Stimulated activated naive CD4-positive, alpha-beta T cell (primary cell): ENCODE measurements at places on chromosomes 13 and 19.

- no peak for DNase-seq
These were observed 617.5 kb upstream of the KLF12 start for GRCh38 chr13:74751739-74752138.

DNA sequence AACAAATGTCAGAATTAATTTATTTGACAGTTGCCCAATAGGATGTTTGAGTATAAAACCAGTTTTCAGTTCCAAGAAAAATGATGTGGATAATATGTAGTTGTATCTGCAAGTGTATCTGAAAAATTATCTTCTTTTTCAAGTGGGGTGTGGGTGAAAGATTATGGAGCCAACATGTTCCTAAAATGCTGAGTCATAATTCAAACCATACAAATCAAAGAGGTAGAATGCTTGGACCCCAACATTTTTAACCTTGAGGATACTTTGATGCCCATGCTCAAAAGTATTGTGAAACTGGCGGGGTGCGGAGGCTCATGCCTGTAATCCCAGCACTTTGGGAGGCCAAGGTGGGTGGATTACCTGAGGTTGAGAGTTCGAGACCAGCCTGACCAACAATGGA is 54.0 kb upstream of the ZNF724 start:
- DNase-seq = no peak

DNA sequence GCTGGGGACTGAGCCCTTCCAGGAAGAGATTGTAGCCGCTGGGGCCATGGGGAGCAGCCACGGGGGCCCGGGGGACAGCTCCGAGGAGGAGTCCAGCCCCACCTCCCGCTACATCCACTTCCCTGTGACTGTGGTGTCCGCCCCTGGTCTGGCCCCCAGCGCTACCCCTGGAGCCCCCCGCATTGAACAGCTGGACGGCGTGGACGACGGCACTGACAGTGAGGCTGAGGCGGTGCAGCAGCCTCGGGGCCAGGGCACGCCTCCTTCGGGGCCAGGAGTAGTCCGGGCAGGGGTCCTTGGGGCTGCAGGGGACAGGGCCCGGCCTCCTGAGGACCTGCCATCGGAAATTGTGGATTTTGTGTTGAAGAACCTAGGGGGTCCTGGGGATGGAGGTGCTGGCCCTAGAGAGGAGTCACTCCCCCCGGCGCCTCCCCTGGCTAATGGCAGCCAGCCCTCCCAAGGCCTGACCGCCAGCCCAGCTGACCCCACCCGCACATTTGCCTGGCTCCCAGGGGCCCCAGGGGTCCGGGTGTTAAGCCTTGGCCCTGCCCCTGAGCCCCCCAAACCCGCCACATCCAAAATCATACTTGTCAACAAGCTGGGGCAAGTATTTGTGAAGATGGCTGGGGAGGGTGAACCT is 9.6 kb downstream of the IGFLR1 start:
- no peak for DNase-seq

GRCh38 chr13:92126399-92126798 is 728.0 kb downstream of the GPC5 start:
- no peak for DNase-seq

- no peak for DNase-seq
These were observed 17.3 kb downstream of the TEX29 start for GRCh38 chr13:111337741-111338140.

DNA sequence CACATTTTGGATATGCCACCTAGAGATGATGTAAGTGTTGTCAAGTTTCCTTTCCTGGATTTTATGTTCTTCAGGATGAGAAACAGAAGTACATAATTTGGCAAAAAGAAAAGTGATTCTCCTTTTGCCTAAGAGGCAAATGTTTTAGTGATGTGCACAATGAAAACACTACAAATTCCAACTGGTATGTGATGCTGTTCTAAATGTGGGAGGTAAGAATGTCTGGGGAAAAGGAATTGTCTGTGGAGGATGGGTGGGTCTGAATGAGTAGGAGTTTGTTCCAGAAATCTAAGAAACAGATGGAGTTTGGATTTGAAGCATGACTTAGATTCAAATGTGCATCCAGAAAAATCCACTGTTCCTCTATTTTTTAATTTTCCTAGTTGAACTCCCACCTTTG is 473.6 kb upstream of the SPRY2 start:
- DNase-seq = no peak

- no peak for DNase-seq
These were observed 414.8 kb downstream of the GPC5 start for GRCh38 chr13:91813253-91813652.

DNA sequence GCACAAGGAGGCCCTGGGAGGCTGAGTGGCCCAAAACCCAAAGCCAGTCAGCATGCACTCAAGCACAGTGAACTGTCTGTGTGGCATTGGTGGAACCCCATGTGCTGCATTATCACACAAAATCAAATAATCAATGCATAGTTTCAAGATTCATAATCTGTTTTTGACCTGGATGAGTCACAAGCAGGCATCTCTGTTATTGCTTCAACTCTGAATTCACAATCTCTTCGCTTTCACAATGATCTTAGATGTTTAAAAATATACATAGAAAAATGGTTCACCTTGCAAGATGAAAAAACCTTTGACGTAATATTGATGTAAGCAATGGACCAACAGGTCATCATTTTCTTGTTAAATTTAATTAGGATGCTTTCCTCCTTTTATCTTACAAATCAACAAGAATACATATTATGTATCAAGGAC is 455.4 kb downstream of the IRS2 start:
- no peak for DNase-seq

GRCh38 chr13:32316501-32316900 is 1.2 kb downstream of the BRCA2 start:
- DNase-seq = no peak

GRCh38 chr19:2428321-2428690 is 920 bp upstream of the TIMM13 start:
- DNase-seq = no peak

DNA sequence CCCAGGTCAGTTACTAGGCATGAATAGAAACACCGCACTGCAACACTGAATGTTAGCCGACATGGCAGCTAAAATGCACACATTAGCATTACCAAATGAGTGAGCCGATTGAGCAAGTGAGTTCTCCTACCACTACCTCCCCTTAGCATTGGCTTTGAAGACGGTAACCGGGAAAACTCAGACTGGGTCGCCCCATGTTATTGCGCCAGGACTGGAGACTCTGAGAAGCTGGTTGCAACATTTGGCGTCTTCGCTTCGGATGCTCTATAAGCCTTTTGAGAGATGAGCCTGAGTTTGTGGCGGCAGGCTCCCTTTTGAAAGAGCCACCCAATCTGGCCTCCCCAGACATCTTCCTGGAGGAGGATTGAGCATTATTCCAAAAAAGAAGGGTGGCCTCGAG is 68.5 kb upstream of the POMP start:
- DNase-seq = no peak

DNA sequence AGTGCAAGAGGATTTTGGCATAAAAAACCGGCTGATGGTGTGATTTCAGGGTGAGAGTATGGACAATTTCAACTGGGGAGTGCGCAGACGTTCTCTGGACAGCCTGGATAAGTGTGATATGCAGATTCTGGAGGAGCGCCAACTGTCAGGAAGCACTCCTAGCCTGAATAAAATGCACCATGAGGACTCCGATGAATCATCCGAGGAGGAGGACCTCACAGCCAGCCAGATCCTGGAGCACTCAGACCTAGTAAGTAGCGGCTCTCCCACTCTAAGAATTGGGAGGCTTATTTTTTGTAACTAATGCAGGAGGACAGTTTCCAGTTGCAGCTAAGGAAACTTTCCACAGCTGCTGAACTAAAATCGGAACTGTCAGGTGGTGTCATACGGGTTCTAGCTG is 53.6 kb downstream of the ZAR1L start:
- no peak for DNase-seq

DNA sequence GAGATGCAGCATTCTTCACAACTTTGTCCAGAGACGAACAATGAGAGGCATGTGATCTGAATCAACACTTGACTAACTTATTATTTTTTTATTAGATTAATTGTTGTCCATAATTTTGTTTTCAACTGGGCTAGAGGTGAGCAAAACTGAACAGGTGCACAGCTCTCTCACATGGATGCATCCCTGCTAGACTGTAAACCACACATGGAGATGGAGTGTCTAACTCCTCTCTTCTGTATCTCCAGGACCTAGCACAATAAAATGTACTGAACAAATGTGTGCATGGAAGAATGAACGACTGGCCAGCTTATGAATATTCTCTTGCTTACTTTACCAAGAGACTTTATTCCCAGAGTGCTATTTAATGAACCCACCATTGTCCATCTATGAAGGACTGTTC is 627.7 kb downstream of the LIG4 start:
- no peak for DNase-seq

DNA sequence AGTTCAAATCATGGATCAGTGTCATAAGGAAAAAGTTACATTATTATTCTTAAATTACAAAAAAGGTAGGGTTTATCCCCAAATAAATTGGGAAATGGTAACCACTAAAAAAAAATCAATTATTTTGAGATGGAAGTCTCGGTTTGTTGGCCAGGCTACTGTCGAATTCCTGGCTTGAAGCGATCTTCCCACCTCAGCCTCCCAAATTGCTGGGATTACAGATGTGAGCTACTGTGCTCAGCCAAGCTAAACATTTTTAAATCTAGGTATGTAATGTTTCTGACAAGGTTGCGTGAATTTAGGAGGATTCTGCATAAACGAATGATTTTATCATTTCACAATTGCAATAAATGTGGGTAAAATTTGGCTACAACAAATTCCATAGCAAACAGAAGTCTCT is 2.0 kb downstream of the NAA16 start:
- DNase-seq = no peak

DNA sequence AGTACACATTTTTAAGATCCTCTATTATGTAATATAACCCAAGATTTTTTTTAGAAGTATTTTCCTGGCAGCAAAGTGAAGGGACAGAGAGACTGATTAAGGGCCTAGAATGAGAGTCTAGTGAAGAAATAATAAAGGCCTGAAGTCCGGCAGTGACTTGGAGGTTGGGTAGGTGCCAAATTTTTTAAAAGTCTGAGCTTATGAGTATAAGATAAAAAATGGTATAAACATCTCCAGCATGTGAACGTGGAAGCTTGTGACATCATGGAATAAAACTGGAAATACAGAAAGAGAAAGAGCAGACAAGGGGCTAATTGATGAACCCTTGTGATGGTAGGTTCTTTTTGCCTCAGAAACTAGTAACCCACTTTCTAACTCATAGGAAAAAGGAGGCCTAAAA is 174.6 kb downstream of the SUCLA2 start:
- no peak for DNase-seq

DNA sequence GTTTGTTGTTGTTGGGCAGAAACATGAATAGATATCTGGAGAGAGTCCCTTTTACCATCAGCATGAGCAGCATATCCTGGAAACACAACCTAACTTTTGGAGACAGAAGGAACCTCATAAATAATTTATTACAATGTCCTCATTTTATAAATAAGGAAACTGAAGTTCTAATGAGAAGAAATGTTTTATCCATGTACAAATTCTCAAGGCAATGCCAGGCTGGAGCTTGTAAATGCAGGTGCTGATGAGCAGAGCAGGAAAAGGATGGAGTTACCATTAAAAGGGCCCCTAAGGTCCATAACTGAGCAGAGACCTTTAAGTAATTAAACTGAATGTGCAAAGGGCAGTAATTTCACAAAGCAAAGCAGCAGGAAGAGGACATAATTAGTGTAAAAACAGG is 17.3 kb downstream of the LCP1 start:
- DNase-seq = no peak

DNA sequence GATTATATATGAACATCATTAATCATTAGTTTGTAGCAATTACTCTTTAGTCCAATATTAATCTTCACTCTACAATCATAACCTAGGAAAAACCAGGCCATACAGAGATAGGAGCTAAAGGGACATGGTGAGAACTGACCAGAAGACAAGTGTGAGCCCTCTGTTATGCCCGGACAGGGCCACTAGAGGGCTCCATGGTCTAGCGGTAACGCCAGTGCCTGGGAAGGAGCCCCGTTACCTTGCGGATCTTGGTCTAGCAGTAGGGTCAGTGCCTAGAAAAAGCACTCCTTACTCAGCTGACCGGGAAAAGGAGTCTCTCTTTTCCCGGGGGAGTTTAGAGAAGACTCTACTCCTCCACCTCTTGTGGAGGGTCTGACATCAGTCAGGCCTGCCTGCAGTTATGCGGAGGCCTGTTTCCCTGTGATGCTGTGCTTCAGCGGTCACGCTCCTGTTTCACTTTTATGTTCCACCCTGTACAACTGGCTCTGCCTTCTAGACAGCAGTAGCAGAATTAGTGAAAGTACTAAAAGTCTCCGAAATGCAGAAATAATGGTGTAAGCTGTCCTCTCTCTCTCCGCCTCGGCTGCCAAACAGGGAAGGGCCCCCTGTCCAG is 13.8 kb downstream of the OR7D4 start:
- DNase-seq = peak; percentile 31

DNA sequence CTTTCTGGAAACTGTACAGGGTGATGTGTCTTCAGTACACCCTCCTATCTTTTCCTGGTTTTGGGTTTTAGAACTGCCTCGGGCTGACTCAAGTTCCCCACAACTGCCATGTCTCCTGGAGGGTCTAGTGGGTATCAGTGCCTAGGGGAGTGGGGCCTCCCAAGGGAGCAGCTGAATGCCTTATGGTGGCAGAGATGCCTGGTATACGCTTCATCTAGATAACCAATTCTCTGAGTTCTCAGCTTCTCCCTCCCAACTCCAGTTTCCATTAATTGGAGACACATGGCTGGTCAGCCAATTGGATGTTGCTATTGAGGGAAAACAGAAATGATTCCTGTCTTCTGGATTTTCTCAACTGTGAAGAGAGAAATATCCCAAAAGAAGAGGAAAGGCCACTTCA is 12.8 kb downstream of the ZNF439 start:
- DNase-seq = no peak

- no peak for DNase-seq
These were observed 126.5 kb downstream of the NALCN start for GRCh38 chr13:101289764-101290163.

DNA sequence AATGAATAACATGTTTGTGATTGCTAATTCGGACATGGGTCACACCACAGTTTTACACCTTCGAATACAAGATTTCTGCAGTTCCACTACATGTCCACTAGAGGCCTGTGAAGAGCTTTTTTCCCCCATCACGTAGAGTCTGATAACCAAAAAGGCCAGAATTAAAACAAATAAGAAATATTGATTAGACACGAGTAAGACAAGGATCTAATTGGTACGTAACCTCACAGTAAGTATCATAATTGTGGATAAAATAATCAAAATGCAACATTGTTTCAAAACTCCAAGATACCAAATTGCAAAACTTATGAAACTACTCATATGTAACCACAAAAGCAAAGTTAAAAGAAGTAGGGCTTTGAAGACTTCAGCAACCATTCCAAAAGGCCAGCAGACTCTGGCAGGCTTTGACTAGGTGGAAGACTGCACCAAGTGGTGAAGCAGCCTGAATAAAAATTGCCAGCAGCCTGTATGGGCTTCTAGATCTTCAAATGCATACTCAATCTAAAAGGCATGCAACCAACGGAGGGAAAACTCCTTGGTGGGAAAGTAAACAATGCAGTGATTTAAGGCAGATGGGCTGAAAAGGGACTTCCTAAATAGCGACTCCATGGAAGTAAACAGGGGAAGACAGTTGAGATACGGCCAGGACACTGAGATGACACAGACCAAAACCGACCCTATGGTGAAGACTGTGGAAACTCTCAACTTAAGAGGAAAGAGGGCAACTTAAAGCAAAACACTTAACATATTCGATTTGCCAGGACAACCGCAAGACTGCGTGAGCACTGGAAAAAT is 56.7 kb downstream of the STARD13 start:
- no peak for DNase-seq

- no peak for DNase-seq
These were observed 4.6 kb upstream of the GRAMD1A start for GRCh38 chr19:34995551-34995950.
